ENCODE measurements at places on chromosomes 1 and 21.

- DNase-seq = no peak
Measured at GRCh38 chr1:17655169-17655568, 100.0 kb upstream of the ACTL8 start.

GRCh38 chr1:161739865-161740566, 9.6 kb upstream of the DUSP12 start:
- no peak for DNase-seq

GRCh38 chr1:28091043-28091781, 2.8 kb upstream of the EYA3 start:
- DNase-seq = peak; percentile 15

DNA sequence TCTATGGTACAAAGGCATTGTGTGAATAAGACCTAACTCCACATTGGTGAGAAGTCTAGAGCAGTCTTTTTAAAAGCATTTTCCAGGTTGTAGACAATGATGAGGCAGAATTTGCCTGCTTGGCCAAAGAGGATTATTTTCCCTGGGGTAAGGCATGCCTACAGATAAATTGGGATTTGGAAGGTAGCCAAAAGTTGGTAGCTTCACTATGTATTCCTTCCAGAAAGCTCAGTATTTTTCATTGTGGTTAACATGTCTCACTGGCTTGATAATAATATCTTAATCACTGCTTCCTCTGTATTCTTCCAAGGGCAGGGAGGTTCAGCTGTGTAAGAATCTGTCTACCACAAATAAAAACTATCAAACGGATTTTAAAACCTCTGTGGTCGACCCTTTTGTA, 590.8 kb upstream of the PRMT6 start:
- DNase-seq = no peak

- DNase-seq = no peak
Measured at GRCh38 chr1:59917026-59917784, 9.4 kb downstream of the CYP2J2 start.

GRCh38 chr1:237005674-237006073, 1.4 kb upstream of the MT1HL1 start:
- DNase-seq = no peak

DNA sequence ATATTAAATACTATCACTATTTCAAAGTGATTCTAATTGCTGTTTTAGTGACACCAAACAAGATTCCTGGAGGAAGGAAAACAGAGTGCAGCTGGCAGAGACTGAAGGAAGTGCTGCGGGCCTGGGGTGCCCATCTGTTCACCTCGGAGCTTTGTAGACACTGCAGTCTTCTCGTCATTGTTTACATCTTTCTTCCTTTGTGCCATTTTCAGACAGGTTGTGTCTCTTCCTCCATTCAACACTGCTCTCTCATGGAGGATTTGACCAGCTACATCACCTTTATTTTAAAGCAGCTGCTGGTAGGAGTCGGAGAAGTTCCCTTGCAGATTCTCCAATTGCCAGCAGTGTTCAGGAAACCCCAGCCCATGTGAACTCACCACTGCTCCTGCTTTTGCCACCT, 37.3 kb downstream of the ABCA4 start:
- DNase-seq = no peak

GRCh38 chr1:18661404-18662285, 31.0 kb downstream of the PAX7 start:
- no peak for DNase-seq

DNA sequence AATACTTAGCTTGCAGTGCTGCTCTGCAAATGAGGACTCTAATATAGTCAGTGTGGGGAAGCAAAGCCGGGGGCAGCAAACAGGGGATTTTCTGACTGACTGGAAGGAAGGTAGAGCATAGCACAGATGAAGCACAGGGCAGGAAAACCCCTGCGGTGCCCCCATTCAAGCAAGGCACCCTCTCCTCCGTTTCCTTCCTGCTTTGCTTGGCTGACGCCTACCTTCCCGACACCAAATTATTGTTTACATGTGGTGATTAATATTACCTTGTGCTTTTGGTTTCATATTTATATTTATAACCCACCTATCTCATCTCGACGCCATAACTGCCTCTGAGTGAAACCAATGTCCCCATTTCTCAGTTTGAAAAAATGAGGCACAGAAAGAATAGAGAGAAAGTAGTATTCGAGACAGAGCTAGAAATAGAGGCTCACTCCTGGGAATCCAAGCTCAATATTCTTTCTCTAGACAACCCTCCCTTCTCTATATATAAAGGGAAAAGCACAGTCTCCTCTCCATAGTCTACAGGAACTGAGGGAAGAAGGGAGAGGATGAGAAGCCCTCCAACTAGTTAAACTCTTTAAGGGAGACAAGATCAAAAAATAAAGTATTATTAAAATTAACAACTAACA, 41.3 kb downstream of the PIK3C2B start:
- DNase-seq = no peak

DNA sequence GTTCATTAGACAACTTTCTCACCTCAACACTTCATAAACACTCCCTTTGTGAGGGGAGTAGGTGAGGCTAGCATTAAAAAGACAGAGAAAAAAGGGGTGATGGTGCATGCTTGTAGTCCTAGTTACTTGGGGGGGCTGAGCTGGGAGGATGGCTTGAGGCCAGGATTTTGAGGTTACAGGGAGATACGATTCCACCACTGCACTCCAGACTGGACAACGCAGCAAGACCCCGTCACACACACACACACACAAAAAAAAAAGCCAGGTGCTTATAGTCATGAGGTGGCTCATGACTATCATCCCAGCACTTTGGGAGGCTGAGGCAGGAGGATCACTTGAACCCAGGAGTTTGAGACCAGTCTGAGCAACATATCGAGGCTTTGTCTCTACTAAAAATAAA, 29.6 kb downstream of the GON4L start:
- no peak for DNase-seq

- no peak for DNase-seq
Measured at GRCh38 chr1:8094481-8095241, 68.6 kb upstream of the ERRFI1 start.
